ENCODE measurements at places on chromosomes 6 and 20.

GRCh38 chr6:54970337-54970736, 123.8 kb downstream of the FAM83B start:
- no peak for DNase-seq

DNA sequence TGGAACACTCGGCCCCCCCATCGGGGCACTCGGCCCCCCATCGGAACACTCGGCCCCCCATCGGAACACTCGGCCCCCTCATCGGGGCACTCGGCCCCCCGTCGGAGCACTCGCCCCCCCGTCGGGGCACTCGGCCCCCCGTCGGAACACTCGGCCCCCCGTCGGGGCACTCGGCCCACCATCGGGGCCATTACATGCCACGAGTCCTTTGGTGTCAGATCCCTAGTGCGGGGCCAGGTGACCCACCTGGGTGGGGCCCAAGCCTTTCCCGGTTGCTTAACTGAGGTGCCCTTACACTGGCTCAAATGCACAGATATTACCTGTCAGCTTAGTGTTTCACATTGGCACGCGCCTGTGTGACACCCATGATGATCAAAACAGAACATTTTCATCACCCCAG, 95.9 kb downstream of the TAF4 start:
- DNase-seq = no peak

DNA sequence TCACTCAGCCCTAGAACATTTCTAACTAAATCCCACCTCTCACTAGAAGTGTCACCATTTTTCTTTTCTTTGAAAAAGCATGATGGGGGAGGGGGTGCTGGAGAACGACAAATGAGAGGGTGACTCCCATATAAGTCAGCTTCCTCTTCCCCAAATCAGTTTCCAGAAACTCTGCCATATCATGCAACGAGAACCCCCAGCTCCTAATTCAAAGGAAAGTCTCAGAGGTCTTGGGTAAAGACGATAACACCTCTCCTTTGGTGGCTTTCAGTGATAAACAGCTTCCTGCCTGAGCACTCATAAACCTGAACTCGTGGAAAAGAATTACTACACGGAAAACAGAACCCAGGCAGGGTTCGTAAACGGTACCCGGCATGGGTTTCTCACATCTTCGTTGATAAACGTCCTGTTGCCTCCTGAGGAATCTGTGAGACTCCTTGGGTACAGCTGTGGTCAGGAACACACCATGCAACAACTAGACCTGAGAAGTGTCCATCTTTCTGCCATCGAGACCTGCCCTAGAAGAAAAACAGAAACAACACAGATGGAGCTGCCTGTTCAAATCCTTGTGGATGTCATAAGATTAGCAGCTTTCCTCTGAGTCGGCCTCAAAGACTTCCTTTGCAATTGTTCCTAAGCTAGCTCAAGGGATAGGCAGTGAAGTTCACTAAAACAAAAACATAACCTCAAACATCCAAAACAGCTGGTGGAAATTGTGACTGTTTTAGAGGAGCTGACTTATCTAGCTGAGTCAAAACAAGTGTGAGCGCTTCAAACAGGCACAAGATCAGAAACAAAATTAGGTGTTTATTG, 185.8 kb upstream of the PRDM1 start:
- no peak for DNase-seq

GRCh38 chr6:16477367-16478149, 239.2 kb downstream of the GMPR start:
- no peak for DNase-seq

- peak; percentile 51 for DNase-seq
Measured at GRCh38 chr6:16704401-16705045, 56.7 kb downstream of the ATXN1 start.

- DNase-seq = no peak
Measured at GRCh38 chr20:41006936-41007474, 21.6 kb upstream of the TOP1 start.

- DNase-seq = no peak
Measured at GRCh38 chr6:84623956-84624680, 140.3 kb downstream of the TBX18 start.

GRCh38 chr20:35133735-35134134, 13.4 kb downstream of the EDEM2 start:
- DNase-seq = no peak
